Aorta (tissue), 5 donors: ENCODE measurements at places on chromosomes 6 and 20. TPM values are rescaled to one million over a fixed set of nuclear protein-coding genes. Genes with fewer than 3 reads are reported as not detected.
A peak's percentile ranks its signal among the peaks of the same experiment; 100 is the strongest.

The NOP56 gene
- total RNA-seq: 88.3 TPM

The OXT gene
- total RNA-seq: not detected

The ADGRF4 gene
- not detected for total RNA-seq

The PRL gene
- not detected for total RNA-seq

The PHACTR1 gene
- 89.4 TPM for total RNA-seq

The POLR3F gene
- total RNA-seq: 7.3 TPM

The IL17F gene
- total RNA-seq: not detected

The C4B gene
- total RNA-seq: 225 TPM

The RIN2 gene
- 67.0 TPM for total RNA-seq

The RCAN2 gene
- 235 TPM for total RNA-seq

- H3K27me3 ChIP-seq: no peaks in the 10 kb centered on the region
- peaks cover 2% of the 10 kb centered on the region for H3K36me3 ChIP-seq
- no peaks in the 10 kb centered on the region for H3K4me1 ChIP-seq
- H3K27ac ChIP-seq: no peak overlapping the region
Measured at GRCh38 chr20:13022401-13023155, 13.8 kb downstream of the SPTLC3 start.

DNA sequence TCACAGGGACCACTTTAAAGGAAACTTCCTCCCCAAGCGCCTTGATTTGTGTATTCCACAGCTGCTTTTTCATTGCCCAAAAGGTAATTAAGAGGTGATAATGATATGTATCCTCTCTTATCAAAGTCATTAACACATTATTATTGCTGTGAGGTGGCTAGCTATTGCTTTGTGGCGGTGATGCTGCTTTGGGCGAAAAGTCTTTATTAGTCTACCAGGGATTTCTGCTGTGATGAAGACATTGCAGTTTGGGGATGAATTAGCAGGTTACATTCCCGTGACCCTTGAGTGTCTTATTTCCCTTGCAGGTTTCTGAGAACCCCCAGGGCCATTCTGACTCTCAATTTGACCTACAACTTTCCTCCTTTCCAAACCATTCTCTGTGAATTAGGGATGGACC, 143.4 kb upstream of the SOX4 start:
- H3K36me3 ChIP-seq: no peaks in the 10 kb centered on the region
- no peak for DNase-seq
- no peaks in the 10 kb centered on the region for H3K27me3 ChIP-seq
- no peak overlapping the region for H3K4me3 ChIP-seq
- no peak overlapping the region for H3K27ac ChIP-seq

GRCh38 chr6:16700202-16700915, 60.9 kb downstream of the ATXN1 start:
- H3K27ac ChIP-seq: no peak overlapping the region

- no peaks in the 10 kb centered on the region for H3K36me3 ChIP-seq
- peak overlapping the region; percentile 88 for H3K27ac ChIP-seq
- peak overlapping the region; percentile 90 for H3K4me3 ChIP-seq
- H3K4me1 ChIP-seq: peaks cover 4% of the 10 kb centered on the region
- no peaks in the 10 kb centered on the region for H3K27me3 ChIP-seq
Measured at GRCh38 chr20:297925-298775, 780 bp downstream of the ZCCHC3 start.

DNA sequence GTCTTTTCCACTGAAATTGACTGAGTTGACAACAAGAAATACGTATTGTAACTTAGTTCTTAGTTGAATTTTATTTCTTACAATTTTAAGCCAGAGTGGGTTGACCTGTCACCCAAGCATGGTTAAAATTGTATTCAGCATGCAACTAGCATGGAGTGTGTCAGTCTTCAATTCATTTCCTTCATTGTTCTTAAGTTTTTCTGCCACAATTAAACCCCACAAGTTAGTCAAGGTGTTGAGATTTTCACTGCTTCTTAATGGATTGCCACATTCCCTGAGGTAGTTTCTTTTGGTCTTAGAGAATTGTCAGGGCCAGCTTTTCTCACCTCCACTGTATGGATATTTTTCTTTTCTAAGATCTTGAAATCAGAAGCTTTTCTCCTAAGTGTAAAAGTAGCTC, 2.1 kb downstream of the PTPN1 start:
- no peak for DNase-seq
- no peak overlapping the region for H3K27ac ChIP-seq
- no peaks in the 10 kb centered on the region for H3K36me3 ChIP-seq
- no peaks in the 10 kb centered on the region for H3K27me3 ChIP-seq

DNA sequence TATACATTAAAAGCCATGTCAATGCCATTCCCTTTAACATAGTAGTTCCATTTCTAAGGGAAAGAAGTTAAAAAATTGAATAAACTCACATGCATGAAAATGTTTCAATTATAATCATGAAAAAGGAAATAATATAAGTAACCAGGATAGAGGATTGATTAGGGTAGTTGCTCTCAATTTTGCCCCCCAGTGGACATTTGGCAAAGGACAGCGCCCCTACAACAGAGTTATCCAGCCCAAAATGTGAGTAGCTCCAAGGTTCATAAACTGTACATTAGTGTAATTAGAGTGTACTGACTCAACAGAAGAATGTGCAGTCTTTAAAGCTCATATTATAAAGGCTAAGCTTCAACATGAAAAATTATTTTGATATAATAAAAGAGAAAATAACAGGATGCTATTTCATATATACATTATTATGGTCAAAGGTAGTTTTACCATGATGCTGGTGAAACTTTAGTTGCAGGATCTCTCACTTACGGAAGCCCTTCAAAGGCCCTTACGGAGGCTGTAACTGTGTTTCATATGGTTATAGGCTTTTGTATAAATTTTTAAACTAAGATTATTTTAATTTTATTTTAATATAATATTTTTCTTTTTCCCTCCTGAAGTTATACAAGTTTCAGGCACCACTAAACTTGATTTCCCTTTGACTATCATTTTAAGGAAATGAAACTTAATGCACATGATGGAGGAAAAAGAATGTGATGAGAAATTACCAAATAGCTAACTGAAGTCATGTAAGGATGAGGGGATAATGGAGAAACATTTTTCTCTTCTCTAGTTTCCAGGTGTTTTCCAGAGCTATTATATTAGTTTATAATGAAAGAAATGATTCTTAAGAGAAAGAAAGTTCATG, 403.6 kb downstream of the PLCB1 start:
- no peak for DNase-seq
- no peaks in the 10 kb centered on the region for H3K4me1 ChIP-seq
- H3K36me3 ChIP-seq: no peaks in the 10 kb centered on the region
- no peak overlapping the region for H3K4me3 ChIP-seq
- H3K27me3 ChIP-seq: no peaks in the 10 kb centered on the region

GRCh38 chr6:26122005-26122388, 34.8 kb downstream of the HFE start:
- H3K36me3 ChIP-seq: no peaks in the 10 kb centered on the region
- no peaks in the 10 kb centered on the region for H3K4me1 ChIP-seq
- no peak overlapping the region for H3K4me3 ChIP-seq
- no peak for DNase-seq
- H3K27me3 ChIP-seq: no peaks in the 10 kb centered on the region

GRCh38 chr6:33958526-33959328, 154.9 kb upstream of the MLN start:
- H3K4me1 ChIP-seq: no peaks in the 10 kb centered on the region
- no peak overlapping the region for H3K27ac ChIP-seq
- H3K4me3 ChIP-seq: no peak overlapping the region
- DNase-seq: no peak
- H3K27me3 ChIP-seq: no peaks in the 10 kb centered on the region

GRCh38 chr6:16802071-16802470, 40.8 kb upstream of the ATXN1 start:
- no peaks in the 10 kb centered on the region for H3K36me3 ChIP-seq
- DNase-seq: no peak
- H3K4me1 ChIP-seq: no peaks in the 10 kb centered on the region
- H3K27ac ChIP-seq: no peak overlapping the region
- no peaks in the 10 kb centered on the region for H3K27me3 ChIP-seq

GRCh38 chr6:119361209-119361608, 11.6 kb upstream of the MAN1A1 start:
- no peak overlapping the region for H3K27ac ChIP-seq
- H3K27me3 ChIP-seq: no peaks in the 10 kb centered on the region
- H3K4me3 ChIP-seq: no peak overlapping the region
- H3K36me3 ChIP-seq: no peaks in the 10 kb centered on the region

- no peaks in the 10 kb centered on the region for H3K27me3 ChIP-seq
- no peaks in the 10 kb centered on the region for H3K4me1 ChIP-seq
- no peaks in the 10 kb centered on the region for H3K36me3 ChIP-seq
- no peak overlapping the region for H3K27ac ChIP-seq
- H3K4me3 ChIP-seq: no peak overlapping the region
Measured at GRCh38 chr6:11350294-11350693, 117.8 kb upstream of the NEDD9 start.

- H3K27ac ChIP-seq: no peak overlapping the region
- DNase-seq: no peak
- H3K27me3 ChIP-seq: no peaks in the 10 kb centered on the region
- H3K4me1 ChIP-seq: no peaks in the 10 kb centered on the region
Measured at GRCh38 chr6:40950986-40951698, 87.9 kb downstream of the UNC5CL start.

DNA sequence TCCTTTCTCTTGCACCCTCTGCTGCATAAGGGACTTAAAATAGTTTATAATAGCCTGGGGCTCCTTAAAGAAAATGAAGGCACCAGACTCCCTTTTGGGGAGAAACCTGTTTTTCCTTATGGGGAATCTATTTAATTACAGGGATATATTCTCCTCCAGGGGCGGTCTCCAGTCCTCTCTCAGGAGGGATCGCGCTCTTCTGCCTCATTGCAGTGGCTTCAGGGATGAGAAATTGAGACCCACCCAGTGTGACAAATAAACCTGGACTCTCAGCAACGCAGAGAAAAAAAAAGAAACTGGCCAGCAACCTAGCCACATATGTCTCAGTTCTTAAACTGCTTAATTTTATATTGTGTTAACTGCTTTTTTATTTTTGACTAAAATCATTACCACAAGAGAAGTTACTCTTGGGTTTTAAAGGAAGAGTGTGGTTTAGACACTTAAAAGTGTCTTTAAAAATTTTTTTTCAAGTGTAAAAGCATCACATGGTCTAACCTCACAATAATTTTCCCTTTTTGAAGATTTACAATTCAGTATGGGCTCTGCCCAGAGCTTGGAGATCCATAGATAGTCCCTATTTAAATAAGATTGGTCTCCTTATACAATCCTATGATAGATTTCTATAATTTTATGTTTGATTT, 11.7 kb upstream of the GOPC start:
- no peak for DNase-seq
- no peak overlapping the region for H3K4me3 ChIP-seq
- H3K27me3 ChIP-seq: no peaks in the 10 kb centered on the region
- H3K36me3 ChIP-seq: no peaks in the 10 kb centered on the region
- H3K27ac ChIP-seq: no peak overlapping the region

- no peaks in the 10 kb centered on the region for H3K27me3 ChIP-seq
- H3K36me3 ChIP-seq: no peaks in the 10 kb centered on the region
- peak overlapping the region; percentile 51 for H3K27ac ChIP-seq
- H3K4me3 ChIP-seq: no peak overlapping the region
Measured at GRCh38 chr20:16036331-16036730, 536.9 kb downstream of the KIF16B start.

DNA sequence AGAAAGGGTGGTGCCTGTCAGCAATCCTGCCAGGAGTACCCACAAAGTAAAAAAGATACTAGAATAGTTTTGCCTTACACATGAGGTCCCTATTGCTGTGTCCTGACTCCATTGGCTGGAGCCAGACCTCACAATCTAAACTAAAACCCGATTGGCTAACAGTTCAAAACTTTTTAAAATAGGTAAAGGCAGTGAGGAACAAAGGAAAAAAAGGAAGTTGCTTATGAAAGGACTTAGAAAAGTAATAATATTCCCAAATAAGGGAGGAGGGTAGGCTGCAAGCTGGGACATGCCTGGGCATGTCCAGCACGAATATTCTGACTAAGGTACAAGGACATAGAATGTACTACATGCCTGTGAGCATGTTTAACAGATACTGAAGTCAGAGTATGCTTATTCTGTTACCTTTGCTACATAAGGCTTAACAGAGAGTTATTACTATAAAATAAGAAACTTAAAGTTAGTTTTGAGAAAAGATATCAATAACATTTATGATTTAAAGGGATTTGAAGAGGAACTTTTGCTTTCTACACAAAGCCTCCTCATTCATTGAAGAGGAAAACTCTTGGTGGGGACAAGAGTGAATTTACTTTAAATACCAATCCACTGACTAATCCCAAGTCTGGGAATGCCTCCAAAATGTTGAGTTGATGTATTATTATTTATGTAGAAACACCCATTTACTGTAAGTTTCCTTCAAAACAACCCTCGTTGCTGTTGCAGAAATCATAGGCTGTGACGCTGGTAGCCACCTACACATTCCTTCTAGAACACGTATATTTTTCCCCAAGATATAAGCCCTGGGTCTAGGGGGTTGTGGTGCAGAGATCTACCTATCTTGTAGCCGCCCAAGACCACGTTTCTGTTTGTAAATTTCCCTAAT, 8.2 kb upstream of the MTHFD1L start:
- peak overlapping the region; percentile 98 for H3K27ac ChIP-seq
- H3K36me3 ChIP-seq: no peaks in the 10 kb centered on the region
- H3K27me3 ChIP-seq: no peaks in the 10 kb centered on the region
- no peak overlapping the region for H3K4me3 ChIP-seq

- H3K4me3 ChIP-seq: no peak overlapping the region
- H3K36me3 ChIP-seq: no peaks in the 10 kb centered on the region
- DNase-seq: no peak
- no peak overlapping the region for H3K27ac ChIP-seq
- H3K27me3 ChIP-seq: no peaks in the 10 kb centered on the region
Measured at GRCh38 chr6:9346923-9347322, 911.6 kb upstream of the SLC35B3 start.

GRCh38 chr6:123529843-123530242, 106.9 kb downstream of the TRDN start:
- no peaks in the 10 kb centered on the region for H3K27me3 ChIP-seq
- no peaks in the 10 kb centered on the region for H3K4me1 ChIP-seq
- no peaks in the 10 kb centered on the region for H3K36me3 ChIP-seq
- no peak overlapping the region for H3K4me3 ChIP-seq
- no peak overlapping the region for H3K27ac ChIP-seq
- no peak for DNase-seq

GRCh38 chr20:51272401-51272800, 249.5 kb upstream of the KCNG1 start:
- no peak overlapping the region for H3K4me3 ChIP-seq
- DNase-seq: no peak
- no peak overlapping the region for H3K27ac ChIP-seq
- H3K27me3 ChIP-seq: no peaks in the 10 kb centered on the region
- no peaks in the 10 kb centered on the region for H3K36me3 ChIP-seq
- no peaks in the 10 kb centered on the region for H3K4me1 ChIP-seq

DNA sequence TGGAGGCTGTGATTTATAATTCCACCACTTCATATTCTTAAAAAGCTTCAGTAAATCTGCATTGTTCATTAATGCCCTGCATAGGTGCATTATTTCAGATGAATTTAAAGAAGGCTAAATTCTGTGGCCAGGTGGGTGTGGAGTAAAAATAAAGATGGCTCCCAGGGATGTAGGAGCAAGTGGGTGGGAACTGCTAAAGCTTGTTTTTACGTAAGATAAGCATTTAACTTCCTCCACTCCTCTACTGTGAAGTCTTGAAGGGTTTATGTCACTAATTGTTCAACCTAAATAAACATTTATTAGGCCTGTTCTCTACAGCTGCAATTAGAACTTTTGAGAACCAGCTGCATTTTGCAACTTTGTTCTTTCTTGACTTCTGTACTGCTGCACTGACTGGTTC, 6.8 kb upstream of the SLC35B3 start:
- H3K36me3 ChIP-seq: peaks cover 1% of the 10 kb centered on the region
- H3K27ac ChIP-seq: no peak overlapping the region
- H3K4me1 ChIP-seq: no peaks in the 10 kb centered on the region
- H3K27me3 ChIP-seq: no peaks in the 10 kb centered on the region
- DNase-seq: no peak
